ENCODE measurements at places on chromosomes 2 and 18.

GRCh38 chr2:8841932-8842331 lies 4.5 kb upstream of the KIDINS220 start:
- DNase-seq = no peak

- no peak for DNase-seq
Observed at GRCh38 chr2:43000242-43001054, 208.1 kb upstream of the HAAO start.

DNA sequence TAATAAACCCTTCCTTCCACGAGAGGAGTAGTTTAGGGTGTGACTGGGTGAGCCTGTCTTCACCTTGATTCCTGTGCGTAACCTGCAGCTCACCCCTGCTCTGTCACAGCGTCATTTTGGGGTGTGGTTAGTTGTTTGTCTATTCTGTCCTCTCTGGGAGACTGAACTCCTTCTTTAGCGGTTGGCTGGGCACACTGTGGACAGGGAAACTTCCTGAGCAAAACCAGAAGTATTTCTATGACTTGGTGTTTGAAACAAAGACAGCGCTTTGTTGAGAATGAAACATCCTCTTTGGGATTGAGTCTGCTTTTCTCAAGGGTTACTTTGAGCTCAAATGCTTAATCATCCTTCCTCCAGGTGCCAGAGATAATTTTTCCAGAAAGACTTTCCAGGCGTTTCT lies 270.7 kb downstream of the HRH4 start:
- DNase-seq = no peak

DNA sequence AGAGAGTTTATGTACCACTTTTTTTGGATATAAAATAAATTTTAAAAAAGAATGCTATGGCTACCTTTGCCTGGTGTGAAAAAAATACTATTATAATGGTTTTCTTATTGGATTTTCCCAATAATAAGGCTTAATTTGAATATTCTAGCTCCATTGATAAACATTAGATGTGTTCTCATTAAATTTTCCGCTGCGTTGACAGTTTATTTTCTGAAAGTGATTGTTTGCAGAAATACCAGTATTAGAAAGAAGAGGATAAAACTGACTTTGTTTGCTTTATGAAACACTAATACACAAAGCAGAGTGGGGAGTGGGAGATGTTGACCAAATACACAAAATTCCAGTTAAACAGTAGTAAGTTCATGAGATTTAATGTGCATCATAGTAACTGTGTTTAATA lies 433.3 kb upstream of the TMEFF2 start:
- no peak for DNase-seq

GRCh38 chr2:207682557-207682956 lies 28.9 kb upstream of the CCNYL1 start:
- DNase-seq = no peak

Data from stimulated activated CD8-positive, alpha-beta memory T cell treated with anti-CD3 and anti-CD28 coated beads, Interleukin-15, amount 100 ng/mL, for 48 hours (primary cell).